Hepatocyte (in vitro differentiated cells): ENCODE measurements at places on chromosomes 12 and 14. TPM values are rescaled to one million over a fixed set of nuclear protein-coding genes. Genes with fewer than 3 reads are reported as not detected.

The C1S gene
- total RNA-seq: 114 and 120 TPM in 2 replicates

The MYRFL gene
- 2.3 and 4.2 TPM in 2 replicates for total RNA-seq

The MSI1 gene
- total RNA-seq: 2.2 and 9.3 TPM in 2 replicates

The CEP290 gene
- 14.4 and 17.0 TPM in 2 replicates for total RNA-seq

The LGR5 gene
- total RNA-seq: 5.7 and 7.2 TPM in 2 replicates

The TOMM20L gene
- total RNA-seq: not detected in 2 replicates

The LUM gene
- total RNA-seq: 1,782 and 2,030 TPM in 2 replicates

The ANKS1B gene
- 0.40 and 2.2 TPM in 2 replicates for total RNA-seq

The TSHR gene
- total RNA-seq: 0.08 TPM in 1 of 2 replicates, not detected in the other

The OR6C4 gene
- not detected in 2 replicates for total RNA-seq

The FOXN4 gene
- not detected in 2 replicates for total RNA-seq

The SRP54 gene
- total RNA-seq: 85.1 and 96.2 TPM in 2 replicates

The CCDC175 gene
- total RNA-seq: not detected in 2 replicates

The REP15 gene
- 1.6 and 4.7 TPM in 2 replicates for total RNA-seq

The MYF6 gene
- total RNA-seq: 0.30 TPM in 1 of 2 replicates, not detected in the other

The IL26 gene
- total RNA-seq: not detected in 2 replicates

The TEX52 gene
- not detected in 2 replicates for total RNA-seq

The TMEM63C gene
- 4.9 and 5.1 TPM in 2 replicates for total RNA-seq

The GPR65 gene
- 0.04 and 0.10 TPM in 2 replicates for total RNA-seq

The KRT80 gene
- total RNA-seq: 0.28 and 0.77 TPM in 2 replicates

The INSM2 gene
- total RNA-seq: not detected in 2 replicates

The NXPH4 gene
- 0.52 and 1.1 TPM in 2 replicates for total RNA-seq

The NOP9 gene
- total RNA-seq: 12.5 and 13.2 TPM in 2 replicates

The OR4E2 gene
- not detected in 2 replicates for total RNA-seq

The MUCL1 gene
- not detected in 2 replicates for total RNA-seq

The SDS gene
- total RNA-seq: 0.43 and 1.3 TPM in 2 replicates

The HRK gene
- total RNA-seq: 0.08 TPM in 1 of 2 replicates, not detected in the other

The KRT75 gene
- total RNA-seq: not detected in 2 replicates

The SDR9C7 gene
- not detected in 2 replicates for total RNA-seq

The SLC35E3 gene
- 3.3 and 3.5 TPM in 2 replicates for total RNA-seq

The PTGDR gene
- total RNA-seq: 2.5 and 3.1 TPM in 2 replicates

The PTPN6 gene
- total RNA-seq: 14.5 and 17.2 TPM in 2 replicates

The FGD4 gene
- 38.3 and 41.5 TPM in 2 replicates for total RNA-seq

The DGLUCY gene
- total RNA-seq: 41.0 and 51.3 TPM in 2 replicates

The IRF9 gene
- total RNA-seq: 33.7 and 42.7 TPM in 2 replicates

The GALNT6 gene
- 28.4 and 41.3 TPM in 2 replicates for total RNA-seq

The PLBD1 gene
- 19.1 and 20.8 TPM in 2 replicates for total RNA-seq

The SRRM4 gene
- total RNA-seq: 0.03 and 0.08 TPM in 2 replicates

The KRT74 gene
- total RNA-seq: not detected in 2 replicates

The OTX2 gene
- total RNA-seq: 0.53 TPM in 1 of 2 replicates, not detected in the other

The EPYC gene
- total RNA-seq: 0.27 and 0.92 TPM in 2 replicates

The TSPAN31 gene
- total RNA-seq: 77.6 and 81.3 TPM in 2 replicates

The GNB3 gene
- 1.6 and 2.6 TPM in 2 replicates for total RNA-seq

The KRT77 gene
- total RNA-seq: not detected in 2 replicates

The USP44 gene
- total RNA-seq: 0.32 and 0.80 TPM in 2 replicates
